ENCODE measurements at places on chromosomes 7 and 10.

DNA sequence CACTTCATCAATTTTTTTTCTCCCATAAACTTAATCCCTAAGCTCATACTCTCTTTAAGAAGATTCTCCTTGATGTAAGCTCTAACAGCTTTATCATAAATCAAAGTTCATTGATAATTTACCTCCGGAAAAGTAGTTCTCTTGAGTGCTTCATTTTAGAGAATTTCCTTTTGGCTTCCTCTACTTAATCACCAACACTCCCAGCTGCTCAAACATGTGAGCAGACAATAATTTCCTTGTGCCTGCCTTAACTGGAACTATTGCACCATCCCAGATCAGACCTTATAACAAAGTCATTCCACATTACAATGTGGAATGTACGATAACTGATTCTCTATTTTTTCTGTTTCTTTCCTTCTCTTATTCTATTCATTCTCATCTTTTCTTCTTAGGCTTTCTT is 5.9 kb downstream of the FEZF1 start:
- DNase-seq: no peak

GRCh38 chr7:142685877-142686508 is 63.3 kb upstream of the PRSS1 start:
- no peak for DNase-seq

DNA sequence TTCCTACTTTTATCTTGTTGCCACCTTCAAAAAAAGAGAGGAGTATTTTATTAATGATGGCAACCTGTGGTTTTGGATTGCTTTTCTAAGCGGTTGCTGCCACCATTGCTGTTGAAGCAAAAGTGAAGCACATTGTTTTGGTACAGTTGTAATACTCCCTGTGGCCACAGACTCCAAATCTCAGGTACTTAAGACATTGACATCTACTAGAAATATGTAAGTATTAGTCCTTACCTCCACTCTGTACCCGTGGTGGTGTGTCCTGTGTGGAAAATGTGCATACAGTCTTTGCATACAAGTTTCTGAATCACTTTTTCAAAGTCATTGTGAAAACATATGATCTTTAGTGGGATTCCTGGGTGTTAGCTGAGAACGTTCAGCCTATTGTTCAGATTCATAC is 85.7 kb downstream of the ANLN start:
- no peak for DNase-seq

DNA sequence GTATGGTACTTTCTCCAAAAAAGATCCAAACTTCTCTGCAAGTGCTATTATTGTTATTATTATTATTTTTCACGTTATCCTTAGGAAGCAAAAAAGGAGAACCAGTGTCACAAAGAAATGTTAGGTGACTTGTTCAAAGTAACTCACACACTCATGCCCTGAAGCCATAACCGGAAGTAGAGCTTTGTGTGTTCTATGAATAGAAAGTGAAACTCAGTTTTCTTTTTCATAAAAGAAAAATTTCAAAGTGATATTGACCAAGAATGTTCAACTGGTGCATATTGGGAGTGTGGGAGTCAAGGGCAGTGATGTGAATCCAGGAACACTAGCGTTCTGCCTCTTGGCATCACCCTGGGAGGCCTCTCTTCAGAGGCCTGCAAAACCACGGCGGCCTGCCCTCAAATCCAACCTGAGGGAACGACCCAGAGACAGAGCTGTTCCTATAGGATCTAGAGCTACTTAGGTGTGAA is 106.1 kb downstream of the PRKCQ start:
- DNase-seq: no peak

- no peak for DNase-seq
Measured at GRCh38 chr10:124614003-124614659, 130.0 kb downstream of the FAM53B start.

All from fibroblast of the conjunctiva (primary cell).